ENCODE measurements at places on chromosomes 2 and 18.

- DNase-seq, result no peak
These were observed 13.1 kb downstream of the GRP start for GRCh38 chr18:59233017-59233410.

DNA sequence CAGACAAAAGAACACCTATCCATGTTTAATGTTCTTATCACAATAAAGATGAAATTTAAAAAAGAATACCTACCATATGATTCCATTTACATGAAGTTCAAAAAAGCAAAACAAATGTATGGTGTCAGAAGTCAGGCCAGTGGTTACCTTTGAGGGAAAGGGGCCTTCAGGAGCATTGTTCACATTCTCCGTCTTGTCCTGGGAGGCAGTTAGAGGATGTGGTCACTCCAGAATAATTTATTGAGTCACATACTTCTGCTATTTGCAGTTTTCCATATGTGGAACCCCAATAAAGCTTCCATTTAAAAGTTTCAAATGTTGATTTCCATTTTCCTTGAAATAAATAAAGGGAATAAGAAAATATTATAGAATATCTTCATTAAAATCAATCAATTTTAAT is 41.6 kb upstream of the POU3F3 start:
- DNase-seq, result no peak

- DNase-seq, result no peak
These were observed 165.3 kb downstream of the SNTG2 start for GRCh38 chr2:1115843-1116539.

DNA sequence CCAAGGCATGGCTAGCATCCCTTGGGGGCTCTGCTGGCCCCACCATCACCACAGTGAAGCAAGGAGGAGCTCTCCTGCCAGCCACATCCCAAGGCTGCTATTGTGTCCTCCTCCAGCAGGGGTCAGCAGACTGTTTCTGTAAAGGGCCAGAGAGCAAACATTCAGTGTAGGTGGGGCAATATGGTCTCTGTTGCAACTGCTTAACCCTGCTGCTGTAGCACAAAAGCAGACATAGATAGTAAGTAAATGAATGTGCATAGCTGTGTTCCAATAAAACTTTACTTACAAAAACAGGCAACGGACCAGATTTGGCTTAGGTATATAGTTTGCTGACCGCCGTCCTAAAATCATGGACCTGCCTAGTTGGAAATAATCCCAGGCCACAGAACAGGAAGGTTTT is 36.4 kb upstream of the ZBTB7C start:
- peak; percentile 36 for DNase-seq

- no peak for DNase-seq
These were observed 679.2 kb downstream of the CNTNAP5 start for GRCh38 chr2:124704071-124704925.

DNA sequence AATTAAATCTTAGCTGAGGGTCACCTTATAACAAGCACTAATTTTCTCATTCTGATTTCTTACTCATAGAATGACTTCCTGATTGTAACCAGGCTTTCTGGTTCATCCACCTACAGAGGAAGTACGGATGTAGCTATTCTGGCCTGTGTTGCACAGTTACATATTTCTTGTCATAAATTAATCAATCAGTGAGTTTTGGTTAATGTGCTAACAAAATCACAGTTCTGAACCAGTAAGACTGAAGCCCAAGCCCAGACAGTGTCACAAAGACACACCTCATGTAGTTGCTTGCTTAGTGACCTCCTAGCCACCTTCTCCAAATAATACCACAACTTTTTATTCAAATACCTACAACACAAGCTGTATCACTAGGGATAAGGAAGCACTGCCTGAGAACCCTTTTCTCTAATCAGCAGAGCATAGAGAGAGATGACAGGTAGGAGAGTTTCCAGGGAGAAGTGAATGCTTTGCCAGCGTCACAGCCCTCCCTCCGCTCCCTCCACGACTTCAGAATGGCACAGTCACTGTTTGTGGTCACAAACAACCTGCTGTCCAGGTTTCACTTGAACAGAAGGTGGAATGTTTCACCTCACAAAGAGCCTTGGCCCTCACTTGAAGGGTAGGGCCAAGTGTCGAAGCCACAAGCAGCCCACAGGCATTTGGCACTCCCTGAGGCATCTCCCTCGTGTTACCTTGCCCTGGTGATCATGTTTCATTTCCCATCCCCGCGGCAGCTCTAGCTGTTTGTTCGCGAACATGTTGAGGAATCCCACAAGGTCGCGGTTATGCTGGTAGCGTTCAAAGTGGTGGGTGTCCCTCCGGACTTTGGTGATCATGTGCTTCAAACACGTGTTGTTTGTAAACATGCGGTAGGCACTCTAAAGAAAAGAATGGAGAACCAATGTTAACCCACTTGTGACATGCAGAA is 120.8 kb upstream of the STK17B start:
- no peak for DNase-seq

- no peak for DNase-seq
These were observed 122.9 kb downstream of the EPB41L3 start for GRCh38 chr18:5420906-5421305.

GRCh38 chr2:215422676-215423075 is 13.2 kb downstream of the FN1 start:
- DNase-seq, result no peak

DNA sequence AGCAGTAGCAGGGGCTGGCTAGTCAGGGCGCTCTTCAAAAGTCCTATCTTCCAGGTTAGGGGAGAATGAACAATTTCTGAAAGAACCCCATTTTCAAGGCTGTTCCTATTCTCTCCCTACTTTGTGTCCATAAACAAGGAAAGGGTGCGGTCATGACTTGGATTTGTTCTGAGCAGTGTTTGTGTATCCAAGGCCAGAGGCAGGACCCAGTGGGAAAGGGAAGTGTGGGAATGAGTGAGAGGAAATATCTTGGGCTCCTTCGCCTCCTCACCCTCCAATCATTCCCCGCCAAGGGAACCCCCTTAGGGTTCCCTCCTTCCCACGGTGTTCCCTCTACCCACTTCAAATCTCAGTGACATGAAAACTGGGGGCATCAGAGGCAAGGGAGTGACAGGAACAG is 25.5 kb upstream of the SPTBN1 start:
- no peak for DNase-seq

- DNase-seq, result no peak
These were observed 445.4 kb upstream of the DSEL start for GRCh38 chr18:67961701-67962440.

All from GM19239 (cell line).